Vein endothelial cell (primary cell): ENCODE measurements at places on chromosomes 4 and X. TPM values are rescaled to one million over a fixed set of nuclear protein-coding genes. Genes with fewer than 3 reads are reported as not detected.

SSX2B gene
- total RNA-seq: not detected in 2 replicates

SOWAHD gene
- not detected in 2 replicates for total RNA-seq

MAGEC1 gene
- total RNA-seq: not detected in 2 replicates

SMIM10L2A gene
- total RNA-seq: 1.3 TPM in 2 replicates

DHX15 gene
- 136 and 185 TPM in 2 replicates for total RNA-seq

GAGE1 gene
- not detected in 2 replicates for total RNA-seq

P2RY4 gene
- total RNA-seq: 0.10 TPM in 1 of 2 replicates, not detected in the other
